ENCODE measurements at places on chromosomes 5 and 9. TPM values are rescaled to one million over a fixed set of nuclear protein-coding genes. Genes with fewer than 3 reads are reported as not detected.

GRCh38 chr5:12851761-12852160, 947.5 kb upstream of the CTNND2 start:
- DNase-seq, result no peak
- H3K36me3 ChIP-seq, result no peaks in the 10 kb centered on the region
- H3K27ac ChIP-seq, result no peak overlapping the region
- no peaks in the 10 kb centered on the region for H3K27me3 ChIP-seq

DNA sequence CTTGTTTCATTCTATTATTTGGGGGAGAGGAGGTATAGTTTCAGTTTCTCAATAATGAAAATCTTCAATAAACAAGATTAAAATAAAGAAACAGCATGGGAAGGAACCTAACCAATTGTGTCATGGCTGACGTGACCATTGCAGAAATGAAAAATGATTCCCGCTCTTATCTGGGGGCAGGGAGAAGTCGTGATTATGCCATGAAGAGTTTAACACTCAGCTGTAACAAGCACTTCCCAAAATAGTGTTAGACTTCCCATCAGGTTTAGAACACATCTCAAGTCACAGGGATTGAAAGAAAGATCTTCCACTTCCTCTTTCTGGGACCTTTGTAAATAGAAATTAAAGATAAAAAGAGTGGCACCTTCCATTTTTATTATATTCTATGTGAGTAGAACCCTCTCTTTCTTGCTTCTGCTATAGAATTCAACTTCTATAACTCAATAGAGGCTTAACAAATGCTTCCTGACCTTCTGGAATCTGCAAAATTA, 122.2 kb downstream of the TRPM6 start:
- no peaks in the 10 kb centered on the region for H3K4me1 ChIP-seq
- H3K4me3 ChIP-seq, result no peak overlapping the region
- no peak overlapping the region for H3K27ac ChIP-seq
- DNase-seq, result no peak
- H3K36me3 ChIP-seq, result no peaks in the 10 kb centered on the region

DNA sequence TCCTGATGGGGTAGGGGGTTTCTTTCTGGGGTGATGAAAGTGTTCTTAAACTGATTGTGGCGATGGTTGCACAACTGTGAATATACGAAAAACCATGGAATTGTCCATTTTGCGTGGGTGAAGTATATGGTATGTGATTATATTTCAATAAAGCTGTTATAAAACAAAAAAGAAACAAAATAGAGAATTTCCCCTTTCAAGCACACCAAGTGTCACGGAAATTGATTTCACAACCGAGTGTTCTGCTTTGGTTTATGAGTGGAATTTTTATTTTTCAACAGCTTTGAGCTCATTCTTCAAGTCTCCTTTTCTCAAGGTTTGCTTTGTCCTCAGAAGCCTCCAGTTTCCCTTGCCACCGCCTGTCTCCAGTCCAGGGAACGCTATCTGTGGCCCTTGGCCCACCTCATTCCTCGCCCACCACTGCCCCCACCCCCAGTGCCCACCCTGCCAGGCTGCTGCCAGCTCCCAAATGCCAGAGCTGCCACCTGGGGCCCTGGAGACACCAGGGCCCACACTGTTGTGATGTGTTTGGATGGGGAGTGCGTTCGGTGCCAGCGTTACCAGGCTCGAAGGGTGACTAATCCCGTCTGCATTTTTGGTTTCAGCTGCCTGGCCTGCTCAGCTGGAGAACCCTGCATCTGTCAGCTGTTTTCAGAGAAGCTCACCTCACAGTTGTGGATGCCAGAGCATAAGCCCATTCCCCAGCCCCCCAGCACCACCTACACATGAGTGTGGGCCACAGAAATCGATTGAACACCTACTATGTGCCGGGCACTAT, 30.4 kb downstream of the DUSP1 start:
- DNase-seq, result no peak
- no peaks in the 10 kb centered on the region for H3K27me3 ChIP-seq
- H3K27ac ChIP-seq, result peak overlapping the region; percentile 88
- peaks cover 13% of the 10 kb centered on the region for H3K4me1 ChIP-seq
- no peak overlapping the region for H3K4me3 ChIP-seq
- no peaks in the 10 kb centered on the region for H3K36me3 ChIP-seq

DNA sequence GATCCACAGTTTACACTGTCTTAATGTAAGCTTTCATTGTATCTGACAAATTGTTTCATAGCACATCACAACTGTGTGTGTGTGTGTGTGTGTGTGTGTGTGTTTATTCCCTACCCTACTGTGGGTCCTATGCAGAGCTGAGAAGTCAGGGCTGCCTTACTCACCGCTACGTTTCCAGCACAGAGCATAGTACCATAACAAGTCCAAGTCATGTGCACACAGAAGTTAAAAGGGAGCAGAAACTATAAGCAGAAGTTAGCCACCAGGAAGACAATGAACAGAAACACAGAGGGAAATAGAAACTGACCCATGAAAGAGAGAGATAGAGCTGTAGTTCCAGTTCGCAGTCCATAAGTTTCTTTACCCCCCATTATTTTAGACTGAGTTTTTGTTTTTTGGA, 38.2 kb upstream of the DMXL1 start:
- H3K36me3 ChIP-seq, result no peaks in the 10 kb centered on the region
- H3K27ac ChIP-seq, result no peak overlapping the region
- H3K4me3 ChIP-seq, result no peak overlapping the region
- DNase-seq, result no peak
- H3K27me3 ChIP-seq, result no peaks in the 10 kb centered on the region
- no peaks in the 10 kb centered on the region for H3K4me1 ChIP-seq

Gene RALGPS1
- 27.6 TPM for polyA plus RNA-seq

Gene DDX31
- polyA plus RNA-seq, result 14.9 TPM

DNA sequence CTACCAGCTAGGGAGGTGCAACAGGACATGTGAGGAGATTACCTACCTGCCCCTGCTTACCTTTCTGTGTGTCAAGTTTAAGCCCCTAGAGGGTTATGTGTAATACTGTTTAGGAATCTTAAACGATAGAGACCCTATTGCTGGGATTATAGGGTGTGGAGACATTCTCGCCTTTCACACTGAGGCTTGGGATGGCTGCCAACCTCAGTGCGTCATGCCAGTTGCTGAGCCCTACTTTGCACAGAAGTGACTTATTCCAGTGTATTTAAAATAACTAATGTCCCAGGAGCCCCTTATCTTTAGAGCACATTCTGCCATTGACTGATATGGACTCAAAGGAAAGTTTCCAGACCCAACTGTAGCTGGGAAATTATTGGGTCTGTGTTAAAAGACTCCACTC, 76.6 kb upstream of the XPA start:
- peak; percentile 6 for DNase-seq
- H3K27ac ChIP-seq, result no peak overlapping the region
- H3K36me3 ChIP-seq, result no peaks in the 10 kb centered on the region
- peaks cover 21% of the 10 kb centered on the region for H3K27me3 ChIP-seq
- H3K4me3 ChIP-seq, result no peak overlapping the region
- no peaks in the 10 kb centered on the region for H3K4me1 ChIP-seq

Gene ANGPTL2
- polyA plus RNA-seq, result 29.3 TPM

DNA sequence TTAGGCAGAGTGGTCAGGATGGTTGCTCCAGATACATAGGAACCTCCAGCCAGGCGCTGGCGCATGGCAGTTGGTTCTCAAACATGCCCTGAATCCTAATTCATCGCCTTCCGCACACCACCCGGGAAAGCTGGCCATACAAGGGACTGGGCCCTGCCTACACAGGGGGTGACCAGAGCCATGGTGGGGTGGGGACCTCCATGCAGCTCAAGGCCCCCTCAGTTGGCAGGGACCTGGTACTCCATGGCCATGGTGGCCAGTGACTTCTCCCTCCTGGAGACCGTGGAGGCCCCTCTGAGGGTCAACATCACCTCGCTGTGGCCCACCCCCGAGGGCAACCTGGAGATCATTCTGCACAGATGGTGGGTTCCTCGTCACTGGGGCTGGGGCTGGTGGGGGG, 26.8 kb downstream of the PAEP start:
- peaks cover 51% of the 10 kb centered on the region for H3K27me3 ChIP-seq
- no peaks in the 10 kb centered on the region for H3K36me3 ChIP-seq
- no peak overlapping the region for H3K4me3 ChIP-seq
- DNase-seq, result no peak
- H3K27ac ChIP-seq, result no peak overlapping the region

DNA sequence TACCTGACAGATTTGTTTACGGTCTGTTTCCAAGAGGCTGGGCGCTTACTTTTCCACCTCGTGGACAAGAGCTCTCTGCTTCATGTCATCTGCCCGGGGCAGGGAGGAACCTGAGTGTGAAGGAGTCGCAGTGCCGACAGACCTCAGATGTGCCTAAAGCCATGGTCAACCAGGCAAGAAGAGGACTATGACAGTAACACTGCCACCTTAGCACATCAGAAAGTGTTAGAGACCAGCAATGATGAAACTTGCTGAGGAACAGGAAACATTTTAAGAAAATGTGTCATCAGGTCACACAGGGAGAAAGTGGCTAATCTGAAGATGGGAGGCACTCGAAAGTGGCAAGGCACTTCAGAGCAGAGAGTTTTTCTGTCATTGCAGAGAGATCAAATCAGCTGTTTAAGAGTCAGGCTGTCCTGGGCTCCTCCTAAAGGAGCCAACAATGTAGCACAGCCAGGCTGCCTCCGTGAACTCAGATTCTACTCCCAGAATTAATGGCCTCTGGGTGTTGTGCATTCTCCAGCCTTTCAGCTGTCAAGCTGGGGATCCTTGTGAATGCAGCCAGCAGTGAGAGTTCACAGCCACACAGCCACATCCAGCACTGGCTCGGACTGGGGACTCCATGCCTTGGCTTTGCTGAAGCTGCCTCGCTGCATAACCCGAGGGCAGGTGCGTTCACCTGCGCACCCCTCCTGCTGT, 94.6 kb downstream of the RAPGEF1 start:
- H3K27ac ChIP-seq, result peak overlapping the region; percentile 35
- no peaks in the 10 kb centered on the region for H3K36me3 ChIP-seq
- H3K4me3 ChIP-seq, result no peak overlapping the region
- peaks cover 40% of the 10 kb centered on the region for H3K4me1 ChIP-seq
- DNase-seq, result no peak
- no peaks in the 10 kb centered on the region for H3K27me3 ChIP-seq

GRCh38 chr9:27042476-27042875, 37.0 kb upstream of the LRRC19 start:
- no peaks in the 10 kb centered on the region for H3K4me1 ChIP-seq
- no peak for DNase-seq
- H3K27me3 ChIP-seq, result no peaks in the 10 kb centered on the region
- H3K4me3 ChIP-seq, result no peak overlapping the region
